ENCODE measurements at places on chromosomes 5 and 9.

DNA sequence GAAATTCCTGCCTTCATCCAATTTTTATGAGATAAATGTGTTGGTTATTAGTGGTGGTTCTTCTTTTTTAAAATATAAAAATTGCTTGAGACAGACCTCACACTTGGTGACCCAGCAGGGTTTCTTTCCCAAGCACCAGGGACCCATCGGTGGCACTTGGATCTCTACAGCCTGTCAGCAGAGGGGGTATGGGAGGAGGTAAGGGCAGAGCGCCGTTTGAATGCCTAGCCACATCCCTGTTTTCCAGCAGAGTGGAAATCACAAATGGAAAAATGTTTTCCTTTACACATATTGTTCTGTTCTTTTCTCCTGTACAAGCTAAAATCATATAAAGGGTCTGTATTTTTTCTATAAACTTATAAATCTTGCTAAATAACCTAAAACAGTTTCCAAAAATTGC, 248.0 kb downstream of the NR3C1 start:
- H3K27ac ChIP-seq, result no peak overlapping the region
- no peak overlapping the region for H3K4me3 ChIP-seq
- peaks cover 6% of the 10 kb centered on the region for H3K4me1 ChIP-seq
- no peak for DNase-seq
- no peaks in the 10 kb centered on the region for H3K36me3 ChIP-seq

- no peak overlapping the region for H3K27ac ChIP-seq
- peaks cover 6% of the 10 kb centered on the region for H3K4me1 ChIP-seq
- DNase-seq, result peak; percentile 54
- peaks cover 5% of the 10 kb centered on the region for H3K27me3 ChIP-seq
Measured at GRCh38 chr5:170638454-170639220, 134.8 kb downstream of the KCNIP1 start.

DNA sequence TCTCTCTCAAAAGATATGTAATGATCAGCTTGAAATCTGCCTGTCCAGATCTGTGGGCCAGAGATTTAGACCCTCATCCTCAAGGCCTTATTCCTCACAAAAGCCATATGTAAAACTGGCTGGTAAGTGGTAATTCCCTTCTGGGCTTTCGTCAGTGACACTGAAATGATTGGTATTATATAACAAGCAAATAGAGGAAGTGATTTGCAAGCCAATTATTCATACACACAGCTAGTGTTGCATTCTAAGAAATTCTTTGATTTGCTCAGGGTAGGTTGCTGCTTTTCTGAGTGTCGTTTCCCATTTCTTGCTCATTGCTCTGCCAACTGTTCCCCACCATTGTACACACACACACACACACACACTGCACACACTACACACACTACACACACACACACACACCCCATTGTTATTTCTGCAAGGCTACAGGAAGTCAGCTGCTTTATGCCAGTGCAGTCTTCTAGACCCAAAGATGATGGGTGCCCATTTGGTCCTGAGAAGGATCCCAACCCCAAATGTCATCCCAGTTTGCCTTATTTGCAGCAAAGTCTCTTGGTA, 76.8 kb downstream of the PRLR start:
- no peaks in the 10 kb centered on the region for H3K27me3 ChIP-seq
- no peak for DNase-seq
- no peak overlapping the region for H3K27ac ChIP-seq
- no peaks in the 10 kb centered on the region for H3K36me3 ChIP-seq

DNA sequence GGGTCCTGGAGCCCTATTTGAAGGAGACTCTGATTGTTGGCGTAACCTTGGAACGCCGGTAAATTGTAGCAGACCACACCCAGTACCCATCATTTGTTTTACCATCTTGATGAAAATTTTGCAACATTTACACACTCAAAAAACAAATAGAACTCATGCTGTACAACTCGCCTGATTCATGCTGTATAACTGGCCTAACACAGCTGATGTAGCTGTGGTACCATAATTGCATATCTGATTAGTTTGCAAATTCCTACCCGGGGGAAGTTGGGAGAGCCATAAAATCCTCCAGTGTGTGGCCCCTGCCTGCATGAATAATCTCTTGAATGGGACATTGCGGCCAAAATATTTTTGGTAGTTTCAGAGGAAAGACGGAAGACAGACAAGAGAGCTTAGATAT, 9.7 kb downstream of the NIPAL4 start:
- no peaks in the 10 kb centered on the region for H3K27me3 ChIP-seq
- H3K4me1 ChIP-seq, result peaks cover 4% of the 10 kb centered on the region
- no peak overlapping the region for H3K4me3 ChIP-seq
- no peak overlapping the region for H3K27ac ChIP-seq
- peak; percentile 42 for DNase-seq
- H3K36me3 ChIP-seq, result no peaks in the 10 kb centered on the region

- no peak overlapping the region for H3K27ac ChIP-seq
- H3K27me3 ChIP-seq, result peaks cover 2% of the 10 kb centered on the region
- H3K4me3 ChIP-seq, result no peak overlapping the region
- peaks cover 27% of the 10 kb centered on the region for H3K4me1 ChIP-seq
- DNase-seq, result no peak
Measured at GRCh38 chr5:75051217-75051751, 1.1 kb downstream of the GCNT4 start.

DNA sequence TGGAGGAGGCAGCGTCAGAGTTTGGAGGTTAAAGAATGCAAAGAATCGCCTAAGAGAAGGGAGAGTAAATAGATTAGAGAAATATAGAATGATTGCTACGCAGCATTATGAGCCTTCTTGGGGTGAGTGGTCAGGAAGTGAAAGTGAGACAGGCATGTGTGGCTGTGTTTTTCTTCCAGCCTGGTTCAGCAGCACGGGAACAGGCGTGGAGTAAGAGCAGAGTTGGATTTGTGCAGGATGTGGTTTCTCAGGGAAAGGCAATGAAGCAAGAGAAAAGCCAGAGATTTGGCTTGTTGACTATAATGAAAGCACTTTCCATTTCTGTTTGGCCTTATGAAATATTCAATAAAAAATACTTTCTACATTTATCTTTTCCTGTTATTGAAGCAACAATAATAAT, 34.3 kb upstream of the FRMD3 start:
- H3K4me3 ChIP-seq, result no peak overlapping the region
- H3K4me1 ChIP-seq, result no peaks in the 10 kb centered on the region
- no peaks in the 10 kb centered on the region for H3K27me3 ChIP-seq

DNA sequence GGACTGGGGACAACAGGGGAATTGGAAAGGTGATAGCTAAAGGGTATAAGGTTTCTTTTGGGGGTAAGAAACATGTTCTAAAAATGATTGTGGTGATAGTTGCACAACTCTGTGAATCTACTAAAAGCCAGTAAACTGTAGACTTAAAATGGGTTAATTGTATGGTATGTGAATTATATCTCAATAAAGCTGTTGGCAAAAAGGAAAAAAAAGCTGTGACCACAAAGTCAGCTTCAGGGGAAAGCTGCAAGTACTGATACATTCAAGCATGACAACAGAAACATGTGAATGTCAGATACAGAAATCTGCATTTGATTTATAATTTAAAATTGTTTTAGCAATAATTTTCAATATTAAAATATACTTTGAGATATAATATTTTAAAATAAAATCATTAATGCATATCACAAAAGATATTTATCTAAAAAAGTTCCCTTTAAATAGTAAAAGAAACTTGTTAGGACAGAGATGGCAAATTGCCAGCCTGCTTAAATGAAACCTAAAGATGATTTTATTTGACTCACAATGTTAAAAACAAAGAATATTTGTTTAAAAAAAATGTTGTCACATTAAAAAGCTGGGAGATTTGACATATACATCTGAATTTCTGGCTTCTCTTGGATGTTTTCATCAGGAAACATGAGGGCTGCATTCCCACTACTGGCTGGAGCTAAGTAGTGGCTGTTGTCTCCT, 66.0 kb downstream of the TBCA start:
- H3K27ac ChIP-seq, result no peak overlapping the region
- no peaks in the 10 kb centered on the region for H3K27me3 ChIP-seq
- H3K4me1 ChIP-seq, result peaks cover 2% of the 10 kb centered on the region
- H3K4me3 ChIP-seq, result no peak overlapping the region
- peaks cover 35% of the 10 kb centered on the region for H3K36me3 ChIP-seq

DNA sequence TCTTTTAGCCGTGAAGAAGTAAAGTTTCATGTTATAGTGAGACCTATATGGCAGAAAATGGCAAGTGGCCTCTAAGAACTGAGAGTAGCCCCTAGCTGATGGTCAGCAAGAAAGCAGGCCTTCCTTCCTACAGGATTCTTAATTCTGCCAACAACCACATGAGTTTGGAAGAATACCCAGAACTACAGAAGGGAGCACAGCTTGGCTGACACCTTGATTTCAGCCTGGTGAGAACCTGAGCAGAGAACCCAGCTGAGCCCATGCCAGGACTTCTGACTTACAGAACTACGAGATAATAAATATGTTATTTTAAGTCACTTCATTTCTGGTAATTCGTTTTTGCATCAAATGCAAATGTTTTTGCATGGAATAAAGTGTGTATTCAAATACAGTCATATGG, 5.9 kb upstream of the FBXL17 start:
- no peaks in the 10 kb centered on the region for H3K36me3 ChIP-seq
- no peak overlapping the region for H3K27ac ChIP-seq
- no peak overlapping the region for H3K4me3 ChIP-seq

DNA sequence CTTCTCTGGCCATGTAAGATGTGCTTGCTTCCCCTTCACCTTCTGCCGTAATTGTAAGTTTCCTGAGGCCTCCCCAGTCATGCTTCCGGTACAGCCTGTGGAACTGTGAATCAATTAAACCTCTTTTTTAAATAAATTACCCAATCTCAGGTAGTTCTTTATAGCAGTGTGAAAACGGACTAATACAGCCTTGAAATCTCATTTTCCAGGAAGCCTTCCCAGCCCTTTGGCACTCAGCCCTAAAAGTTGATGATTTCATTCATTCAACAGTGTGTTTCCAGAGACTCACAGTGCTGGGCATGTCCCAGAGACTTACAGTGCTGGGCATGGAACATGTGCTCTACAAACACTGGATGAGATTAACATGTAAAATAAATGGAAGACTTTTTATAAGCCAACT, 135.8 kb downstream of the DCP2 start:
- H3K36me3 ChIP-seq, result peaks cover 2% of the 10 kb centered on the region
- H3K27ac ChIP-seq, result no peak overlapping the region
- DNase-seq, result no peak
- H3K27me3 ChIP-seq, result no peaks in the 10 kb centered on the region

- H3K27me3 ChIP-seq, result no peaks in the 10 kb centered on the region
- no peaks in the 10 kb centered on the region for H3K36me3 ChIP-seq
- no peak overlapping the region for H3K4me3 ChIP-seq
- H3K27ac ChIP-seq, result no peak overlapping the region
Measured at GRCh38 chr5:68538814-68539420, 323.4 kb downstream of the PIK3R1 start.

- no peak for DNase-seq
- H3K27ac ChIP-seq, result no peak overlapping the region
- H3K4me1 ChIP-seq, result peaks cover 79% of the 10 kb centered on the region
- H3K36me3 ChIP-seq, result peaks cover 71% of the 10 kb centered on the region
- no peak overlapping the region for H3K4me3 ChIP-seq
Measured at GRCh38 chr5:150500905-150501304, 7.0 kb upstream of the NDST1 start.

- H3K27me3 ChIP-seq, result no peaks in the 10 kb centered on the region
- H3K27ac ChIP-seq, result peak overlapping the region; percentile 53
- peak overlapping the region; percentile 90 for H3K4me3 ChIP-seq
- no peaks in the 10 kb centered on the region for H3K4me1 ChIP-seq
- peaks cover 4% of the 10 kb centered on the region for H3K36me3 ChIP-seq
- peak; percentile 73 for DNase-seq
Measured at GRCh38 chr5:96807075-96807654, 580 bp downstream of the ERAP1 start.

- no peak overlapping the region for H3K4me3 ChIP-seq
- DNase-seq, result no peak
- H3K27ac ChIP-seq, result no peak overlapping the region
- H3K27me3 ChIP-seq, result no peaks in the 10 kb centered on the region
Measured at GRCh38 chr5:1330146-1330846, 14.6 kb downstream of the CLPTM1L start.

GRCh38 chr9:113546566-113546965, 83.0 kb downstream of the RGS3 start:
- H3K27ac ChIP-seq, result no peak overlapping the region
- peaks cover 12% of the 10 kb centered on the region for H3K4me1 ChIP-seq
- H3K36me3 ChIP-seq, result no peaks in the 10 kb centered on the region
- H3K27me3 ChIP-seq, result peaks cover 30% of the 10 kb centered on the region
- DNase-seq, result no peak

DNA sequence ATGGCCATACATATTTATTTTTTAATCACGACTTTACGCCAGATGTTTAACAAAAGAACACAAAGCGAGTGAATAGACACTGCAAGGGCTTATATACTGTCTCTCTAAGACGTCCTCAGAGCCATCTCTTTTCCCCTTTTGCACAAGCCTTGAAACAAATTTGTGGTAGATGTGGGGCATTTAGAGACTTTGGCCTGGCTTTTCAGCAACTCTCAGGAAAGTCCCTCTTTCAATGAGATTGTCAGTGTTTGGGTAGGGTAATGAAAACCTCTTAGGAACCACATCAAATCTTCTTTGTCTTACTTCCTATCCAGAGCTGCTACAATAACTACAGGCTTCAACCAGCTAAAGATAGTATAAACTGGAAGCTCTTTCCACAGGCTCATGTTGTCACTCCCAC, 380.0 kb downstream of the ANXA1 start:
- H3K36me3 ChIP-seq, result no peaks in the 10 kb centered on the region
- no peak for DNase-seq
- H3K27me3 ChIP-seq, result no peaks in the 10 kb centered on the region

- no peaks in the 10 kb centered on the region for H3K4me1 ChIP-seq
- DNase-seq, result no peak
- H3K36me3 ChIP-seq, result no peaks in the 10 kb centered on the region
- H3K27me3 ChIP-seq, result no peaks in the 10 kb centered on the region
Measured at GRCh38 chr5:56466136-56466816, 233.1 kb upstream of the ANKRD55 start.

DNA sequence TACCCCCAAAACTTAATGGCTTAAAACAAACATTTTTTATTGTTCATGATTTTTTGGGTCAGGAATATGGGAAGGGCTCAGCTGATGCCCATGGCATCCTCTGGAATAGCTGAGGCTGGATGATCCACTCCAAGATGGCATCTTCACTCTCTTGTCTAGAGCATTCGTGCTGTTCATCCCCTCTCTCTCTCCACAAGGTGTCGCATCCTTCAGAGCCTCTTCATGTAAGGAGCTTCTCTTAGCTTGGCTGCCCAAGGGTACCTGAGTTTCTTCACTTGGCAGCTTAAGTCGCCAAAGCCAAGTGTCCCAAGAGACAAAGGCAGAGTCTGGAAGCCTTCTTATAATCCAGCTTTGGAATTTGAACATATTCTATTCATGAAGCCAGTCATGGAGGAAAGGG, 294.7 kb downstream of the CHSY3 start:
- H3K4me3 ChIP-seq, result no peak overlapping the region
- no peak overlapping the region for H3K27ac ChIP-seq
- no peaks in the 10 kb centered on the region for H3K36me3 ChIP-seq
- H3K4me1 ChIP-seq, result no peaks in the 10 kb centered on the region
- H3K27me3 ChIP-seq, result no peaks in the 10 kb centered on the region

DNA sequence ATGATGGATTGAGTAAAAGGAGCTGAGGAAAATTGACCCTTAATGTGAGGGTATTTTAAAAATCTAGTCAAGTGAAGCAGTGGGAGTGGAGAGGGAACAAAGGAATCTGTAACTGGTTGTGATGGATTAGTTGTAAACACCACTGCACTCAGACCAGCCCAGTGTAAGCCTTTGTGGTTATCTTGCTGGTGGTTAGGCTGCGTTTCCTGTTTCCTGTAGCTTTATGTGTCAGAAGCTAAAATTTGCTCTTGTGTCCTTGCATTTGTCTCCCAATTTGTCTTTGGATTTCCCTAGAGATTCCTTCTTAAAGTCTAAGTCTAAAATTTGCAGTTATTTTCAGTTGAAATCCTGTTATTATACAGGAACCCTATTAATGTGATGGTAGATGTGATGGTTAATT, 6.3 kb downstream of the IFNA21 start:
- no peak overlapping the region for H3K27ac ChIP-seq
- no peaks in the 10 kb centered on the region for H3K4me1 ChIP-seq
- peak; percentile 44 for DNase-seq
- no peaks in the 10 kb centered on the region for H3K36me3 ChIP-seq
- H3K27me3 ChIP-seq, result no peaks in the 10 kb centered on the region
- no peak overlapping the region for H3K4me3 ChIP-seq
